ENCODE measurements at places on chromosomes 7 and 10.
A peak's percentile ranks its signal among the peaks of the same experiment; 100 is the strongest.

- DNase-seq = no peak
These were observed 1.1 kb upstream of the GNAI1 start for GRCh38 chr7:80133361-80134114.

DNA sequence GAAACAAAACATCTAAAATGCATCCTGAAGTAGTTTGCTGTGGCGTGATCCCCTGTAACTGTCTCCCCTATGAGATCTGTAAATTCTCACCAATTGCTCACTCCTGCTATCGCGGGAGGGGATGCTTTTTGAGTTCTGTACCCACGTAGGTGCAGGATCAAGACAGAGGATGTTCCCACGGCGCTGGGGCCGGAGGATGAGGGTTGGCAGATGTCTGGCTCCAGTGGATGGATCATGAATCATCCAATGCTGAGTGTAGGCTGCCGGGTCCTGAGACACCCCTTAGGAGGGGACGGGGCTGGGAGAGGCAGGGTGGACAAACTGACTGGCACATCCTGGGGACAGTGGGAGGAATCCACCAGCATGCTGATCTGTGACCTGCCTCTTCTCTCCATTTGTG lies 224.4 kb downstream of the USP6NL start:
- no peak for DNase-seq

GRCh38 chr10:113647812-113648211 lies 16.0 kb downstream of the NRAP start:
- DNase-seq = no peak

- no peak for DNase-seq
These were observed 545 bp downstream of the NACAD start for GRCh38 chr7:45088146-45088701.

DNA sequence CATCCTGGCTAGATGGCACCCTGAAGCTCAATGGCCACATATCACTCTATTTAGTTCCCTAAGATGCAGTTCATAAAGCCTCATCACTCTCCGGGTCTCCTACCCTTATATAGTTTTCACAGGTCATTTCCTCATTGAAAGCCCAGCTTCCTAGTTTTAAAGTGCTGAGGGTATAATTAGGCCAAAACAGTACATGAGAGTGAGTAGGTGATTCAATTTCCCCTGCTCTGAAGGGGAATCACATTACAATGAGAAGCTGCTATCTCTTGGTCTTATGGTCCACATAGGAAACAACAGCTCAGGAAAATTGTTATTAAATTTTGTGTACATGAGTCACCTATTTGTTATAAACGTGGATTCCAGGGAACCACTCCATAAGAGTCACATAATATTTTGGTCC lies 162.0 kb downstream of the SEMA3E start:
- no peak for DNase-seq

GRCh38 chr7:101058355-101058754 lies 26.9 kb upstream of the TRIM56 start:
- peak; percentile 36 for DNase-seq

- peak; percentile 61 for DNase-seq
These were observed 3.3 kb downstream of the LFNG start for GRCh38 chr7:2522780-2523433.

GRCh38 chr7:66629222-66630062 lies 761 bp downstream of the KCTD7 start:
- no peak for DNase-seq

DNA sequence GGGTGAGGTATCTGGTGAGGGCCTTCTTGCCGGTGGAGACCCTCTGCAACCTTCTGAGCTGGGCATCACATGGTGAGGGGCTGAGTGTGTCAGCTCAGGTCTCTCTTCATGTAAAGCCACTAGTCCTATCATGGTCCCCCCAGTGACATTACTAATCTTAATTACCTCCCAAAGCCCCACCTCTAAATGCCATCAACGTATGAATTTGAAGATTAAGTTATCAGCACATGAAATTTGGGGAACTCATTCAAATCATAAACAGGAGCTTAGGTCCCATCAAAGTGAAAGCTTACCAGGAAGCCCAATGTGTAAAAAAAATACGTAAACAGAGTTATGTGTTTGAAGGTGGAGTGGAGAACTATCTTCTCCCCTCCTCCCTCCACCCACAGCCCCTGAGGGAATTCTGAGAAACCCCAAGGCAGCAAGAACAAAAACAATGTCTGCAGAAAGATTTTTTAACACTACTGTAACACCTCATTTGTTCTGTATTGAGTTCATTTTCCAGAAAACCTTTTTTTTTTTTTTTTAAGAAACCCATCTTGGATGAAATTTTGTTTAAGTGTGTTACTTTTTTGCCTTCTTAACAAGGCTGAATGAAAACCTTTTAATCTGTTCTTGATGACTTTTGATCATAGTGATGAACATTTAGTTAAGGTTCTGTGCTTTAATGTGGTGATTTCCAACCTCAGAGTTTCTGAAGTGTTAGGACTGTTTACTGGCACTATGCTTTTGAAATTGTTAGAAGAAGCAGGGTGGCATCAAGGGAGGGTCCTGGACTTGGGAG lies 19.1 kb upstream of the PCGF5 start:
- DNase-seq = no peak

DNA sequence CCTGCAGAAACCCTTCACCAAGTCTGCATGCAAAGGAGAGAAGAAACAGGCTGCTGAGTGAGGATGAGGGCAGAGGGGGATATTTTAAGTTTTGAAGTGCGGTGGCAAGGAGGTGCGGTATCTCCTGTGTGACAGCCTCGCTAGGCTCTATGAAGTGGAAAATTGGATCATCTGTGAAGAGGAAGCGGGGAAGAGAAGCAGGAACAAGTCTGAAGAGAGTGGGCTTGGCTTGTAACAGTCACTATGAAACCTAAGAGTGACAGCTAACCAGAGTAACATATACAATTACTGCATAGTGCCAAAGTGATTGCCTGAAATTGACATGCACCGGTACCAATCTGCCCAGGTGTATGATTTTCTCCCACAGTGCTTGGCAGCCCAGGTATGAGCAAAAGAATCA lies 287.5 kb upstream of the KLF14 start:
- DNase-seq = no peak

GRCh38 chr7:131186816-131187215 lies 140.9 kb upstream of the MKLN1 start:
- no peak for DNase-seq

GRCh38 chr10:72688208-72688651 lies 3.7 kb upstream of the MCU start:
- peak; percentile 92 for DNase-seq

DNA sequence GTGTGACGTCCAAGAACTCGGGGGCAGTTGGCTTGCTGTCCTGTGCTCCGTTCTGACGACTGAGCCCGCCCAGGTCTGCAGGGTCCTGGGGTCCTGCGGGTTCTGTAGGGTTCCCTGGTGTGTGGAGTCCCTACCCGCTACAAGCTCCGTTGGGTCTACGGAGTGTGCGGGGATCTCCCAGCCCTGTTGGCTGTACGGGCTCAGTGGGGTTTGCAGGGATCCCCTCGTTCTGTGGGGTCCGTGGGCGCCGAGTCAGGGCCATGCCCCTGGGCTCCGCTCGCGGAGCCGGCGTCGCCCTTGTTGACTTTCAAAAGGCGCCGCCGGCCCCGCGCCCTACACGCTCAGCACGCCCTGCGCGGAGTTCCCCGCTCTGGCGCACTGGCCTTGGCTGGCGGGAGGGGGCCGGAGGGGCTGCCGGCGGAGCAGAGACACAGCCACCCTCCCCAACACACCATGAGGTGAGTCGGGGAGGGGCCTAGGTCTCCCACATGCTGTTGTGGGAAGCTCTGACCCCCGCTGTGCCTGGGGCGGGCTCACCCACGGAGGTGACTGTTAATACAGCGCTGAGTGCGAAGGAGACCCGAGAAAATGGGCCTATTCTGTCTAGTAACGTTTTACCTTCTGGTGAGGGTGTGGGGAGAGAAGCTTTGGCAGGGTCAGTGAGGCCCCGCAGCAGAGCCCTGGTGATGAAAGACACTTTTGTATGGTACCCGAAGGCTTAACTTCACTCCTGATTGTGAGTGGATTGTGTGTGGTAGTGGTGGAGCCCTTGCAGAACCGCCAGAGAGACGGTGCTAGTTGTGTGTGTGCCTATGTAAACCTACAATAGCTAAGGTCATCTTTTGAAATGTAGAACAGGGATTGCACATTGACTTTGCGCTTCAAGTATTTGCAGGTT lies 8.1 kb downstream of the TASOR2 start:
- DNase-seq = peak; percentile 39

DNA sequence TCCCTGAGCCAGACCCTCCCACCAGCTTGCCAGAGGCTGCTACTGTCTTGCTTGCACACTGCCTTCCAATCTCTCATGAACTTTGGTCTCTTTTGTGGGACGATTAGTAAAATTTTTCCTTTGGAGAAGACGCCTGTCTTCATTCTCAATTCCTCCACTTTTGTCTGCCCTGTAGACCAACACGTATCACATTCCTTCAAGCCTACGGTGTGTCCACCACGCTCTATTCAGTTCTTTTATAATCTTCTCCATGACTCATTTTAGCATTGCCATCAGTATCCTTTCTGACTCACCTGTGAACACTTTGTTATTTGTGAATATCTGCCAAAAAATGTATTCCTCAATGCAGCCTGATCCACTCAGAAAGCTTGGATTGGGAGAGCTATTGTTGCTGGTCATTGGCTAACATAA lies 1.4 kb downstream of the GIMAP5 start:
- no peak for DNase-seq

- no peak for DNase-seq
These were observed 21.1 kb downstream of the LIMK1 start for GRCh38 chr7:74104702-74105101.

DNA sequence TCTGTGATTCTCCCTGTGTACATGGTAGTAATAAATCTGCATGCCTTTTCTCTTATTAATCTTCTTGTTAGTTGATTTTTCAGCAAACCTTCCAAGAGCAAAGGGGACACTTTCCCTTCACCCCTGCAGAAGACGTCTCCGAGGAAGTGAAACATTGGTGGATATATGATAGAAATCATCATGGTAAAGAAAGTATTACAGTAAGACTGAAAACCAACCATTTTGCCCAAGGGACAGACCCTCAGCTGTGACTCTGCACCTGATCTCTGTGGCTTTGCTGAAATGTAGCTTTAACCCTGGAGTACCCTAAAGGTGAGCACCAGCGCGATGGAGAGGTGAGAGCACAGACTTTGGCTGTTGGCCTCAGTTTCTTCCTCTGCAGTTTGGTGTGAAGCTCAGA lies 32.8 kb upstream of the MYO3A start:
- DNase-seq = no peak

GRCh38 chr10:110637558-110638053 lies 6.5 kb upstream of the RBM20 start:
- no peak for DNase-seq

DNA sequence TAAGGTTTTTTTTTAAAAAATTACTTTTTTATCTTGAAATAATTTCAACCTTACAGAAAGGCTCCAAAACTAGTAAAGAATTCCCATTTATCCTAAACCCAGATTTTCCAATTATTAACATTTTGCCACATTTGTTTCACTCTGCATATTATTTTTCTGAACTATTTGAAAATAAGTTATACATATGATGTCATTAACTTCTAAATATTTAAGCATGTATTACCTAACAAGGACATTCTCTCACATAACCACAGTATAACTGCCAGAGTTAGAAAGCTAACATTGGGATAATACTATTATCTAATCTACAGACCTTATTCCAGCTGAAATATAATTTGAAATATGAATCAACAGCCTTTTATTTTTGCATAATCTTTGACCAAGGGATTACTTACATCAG lies 65.8 kb downstream of the SLC18A2 start:
- DNase-seq = no peak

GRCh38 chr7:70829221-70830059 lies 302.5 kb upstream of the GALNT17 start:
- peak; percentile 54 for DNase-seq

DNA sequence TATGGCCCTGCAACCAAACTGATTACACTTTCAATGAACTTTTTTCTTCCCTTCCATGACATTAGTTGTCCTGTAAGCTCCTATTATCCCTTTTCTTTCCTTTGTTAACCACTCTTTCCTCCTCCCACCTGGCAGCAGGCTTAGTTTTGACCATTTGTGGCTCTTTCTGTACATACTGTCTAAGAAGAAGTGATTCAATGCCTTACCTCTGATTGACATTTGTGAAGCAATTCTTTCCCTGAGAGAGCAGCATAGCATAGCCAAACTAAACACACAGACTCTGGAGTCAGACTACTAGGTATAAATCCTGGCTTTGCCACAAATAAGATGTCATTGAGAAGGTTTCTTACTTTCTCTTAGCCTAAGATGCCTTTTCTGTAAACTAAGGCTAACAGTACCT lies 48.9 kb downstream of the AHR start:
- peak; percentile 21 for DNase-seq

DNA sequence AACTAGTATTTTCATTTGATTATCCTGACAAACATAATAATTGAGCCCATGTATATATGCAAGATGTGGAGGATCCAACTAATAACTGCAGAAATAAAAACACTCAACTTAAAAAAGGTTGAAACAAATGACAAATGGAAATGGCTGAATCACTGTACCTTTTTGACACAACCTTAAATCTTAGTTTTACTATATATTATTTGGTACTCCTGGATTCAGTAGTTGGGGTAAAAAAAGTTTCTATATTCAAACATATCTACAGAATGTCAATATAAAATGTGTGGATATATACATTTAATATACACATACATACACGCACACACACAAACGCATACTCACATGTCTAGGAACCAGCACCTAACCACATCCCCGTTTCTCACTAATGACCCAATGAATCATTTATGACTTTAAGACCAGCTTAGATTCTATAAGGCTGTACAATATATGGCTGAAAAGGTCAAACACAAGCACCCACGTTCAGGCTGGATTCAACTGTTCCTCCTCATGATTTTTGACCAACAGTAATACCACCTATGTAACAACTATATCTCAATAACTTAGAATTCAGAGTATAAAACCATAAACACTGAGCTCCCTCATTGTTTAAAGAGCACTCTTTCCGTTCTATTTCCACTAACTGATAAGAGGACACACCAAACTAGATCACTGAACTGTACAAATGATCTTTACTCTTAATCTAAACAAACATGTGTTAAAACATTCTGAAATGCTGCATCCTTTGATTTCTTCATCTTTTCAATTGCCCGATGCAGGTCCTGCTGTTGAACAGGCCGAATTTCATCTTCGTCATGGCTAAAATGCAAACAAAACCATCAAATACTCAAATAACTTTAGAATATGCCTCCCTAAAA lies 63.8 kb downstream of the ATAD1 start:
- peak; percentile 22 for DNase-seq

GRCh38 chr7:149330914-149331567 lies 69.0 kb downstream of the ZNF783 start:
- DNase-seq = no peak

DNA sequence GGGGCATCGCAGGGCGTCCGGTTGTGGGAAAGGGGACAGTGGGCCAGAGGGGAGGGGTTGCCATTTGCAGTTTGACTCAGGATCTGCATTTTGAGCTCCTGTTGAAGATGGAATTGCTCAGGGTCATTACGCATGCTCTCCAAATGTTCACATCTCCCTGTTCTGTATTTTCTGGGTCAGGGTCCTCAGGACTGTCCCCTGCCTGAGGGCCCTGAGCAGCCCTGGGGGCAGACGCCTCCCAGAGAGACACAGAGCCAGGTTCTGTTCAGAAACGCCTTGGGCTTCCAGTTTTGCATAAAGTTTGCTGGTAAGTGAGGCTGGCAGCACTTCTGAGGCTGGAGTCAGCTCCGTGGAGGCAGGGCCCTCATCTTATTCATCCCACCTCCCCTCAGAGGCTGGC lies 34.1 kb upstream of the NUB1 start:
- no peak for DNase-seq

Measured in fibroblast of skin of right biceps (primary cell).